ENCODE measurements at places on chromosomes 13 and 19.

DNA sequence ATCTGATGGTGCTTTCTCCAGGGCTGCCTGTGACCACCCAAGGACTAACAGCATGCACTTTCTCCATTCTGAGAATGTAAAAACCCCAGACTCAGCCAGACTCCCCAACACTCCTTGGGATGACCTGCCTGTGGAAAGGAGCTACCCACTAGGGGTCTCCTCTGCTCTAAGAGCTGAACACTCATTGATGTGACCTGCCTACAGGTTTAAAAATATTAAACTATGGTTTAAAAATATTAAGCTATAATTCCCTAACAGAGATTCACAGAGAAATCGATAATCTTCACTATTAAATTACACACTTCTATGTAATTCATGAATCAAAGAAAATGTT lies 696.2 kb upstream of the SLITRK5 start:
- no peak for DNase-seq

GRCh38 chr13:38606699-38607535 lies 80.0 kb upstream of the FREM2 start:
- no peak for DNase-seq

DNA sequence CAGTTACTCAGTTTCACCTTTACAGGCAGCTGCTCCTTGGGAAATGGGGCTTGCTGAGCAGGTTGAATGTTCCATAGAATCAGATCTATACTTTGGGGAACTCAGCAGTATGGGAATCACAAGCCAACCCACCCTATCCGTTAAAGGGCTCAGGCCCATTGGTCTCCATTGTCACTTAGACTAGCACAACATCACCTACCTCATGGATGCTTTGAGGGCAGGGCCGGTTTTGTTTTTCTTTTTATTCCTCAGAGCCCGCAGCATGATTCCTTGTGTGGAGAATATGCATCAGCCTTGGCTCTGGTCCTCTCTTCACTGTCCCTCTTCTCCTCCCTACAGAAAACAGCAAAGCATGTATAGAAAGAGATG lies 48.0 kb downstream of the LRCH1 start:
- DNase-seq = no peak

DNA sequence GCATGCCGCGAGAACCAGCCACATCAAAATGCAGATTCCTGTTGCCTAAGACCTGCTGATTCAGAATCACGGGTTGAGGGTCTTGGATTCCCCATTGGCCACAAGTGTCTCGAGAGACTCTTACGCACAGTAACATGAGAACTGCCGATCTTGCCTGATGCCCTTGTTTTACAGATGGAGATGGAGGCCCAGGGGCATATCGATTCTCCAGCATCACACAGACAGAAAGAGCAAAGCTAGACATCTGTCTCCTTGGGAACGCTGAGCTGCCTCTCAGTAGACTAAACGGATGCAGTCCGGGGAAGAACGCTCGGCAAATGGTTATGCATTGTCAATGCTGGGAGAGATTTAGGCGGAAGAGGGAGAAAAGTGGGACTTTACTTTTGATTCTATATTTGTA lies 5.4 kb downstream of the NLRP12 start:
- DNase-seq = no peak

DNA sequence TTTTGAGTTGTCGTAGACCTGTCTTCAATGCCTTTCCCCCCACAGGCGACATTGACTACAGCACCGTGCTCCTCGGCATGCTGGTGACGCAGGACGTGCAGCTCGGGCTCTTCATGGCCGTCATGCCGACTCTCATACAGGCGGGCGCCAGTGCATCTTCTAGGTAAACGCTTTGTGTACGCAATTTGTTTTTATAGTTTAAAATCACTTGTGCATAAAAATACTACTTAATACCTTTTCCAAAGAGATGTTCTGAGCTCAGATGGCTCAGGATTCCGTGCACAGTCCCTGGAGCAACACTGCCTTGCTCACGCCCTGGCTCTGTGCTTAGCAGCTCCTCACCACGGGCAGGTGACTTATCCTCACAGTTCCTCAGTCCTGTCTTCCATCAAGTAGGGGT lies 30.1 kb upstream of the DCUN1D2 start:
- no peak for DNase-seq

DNA sequence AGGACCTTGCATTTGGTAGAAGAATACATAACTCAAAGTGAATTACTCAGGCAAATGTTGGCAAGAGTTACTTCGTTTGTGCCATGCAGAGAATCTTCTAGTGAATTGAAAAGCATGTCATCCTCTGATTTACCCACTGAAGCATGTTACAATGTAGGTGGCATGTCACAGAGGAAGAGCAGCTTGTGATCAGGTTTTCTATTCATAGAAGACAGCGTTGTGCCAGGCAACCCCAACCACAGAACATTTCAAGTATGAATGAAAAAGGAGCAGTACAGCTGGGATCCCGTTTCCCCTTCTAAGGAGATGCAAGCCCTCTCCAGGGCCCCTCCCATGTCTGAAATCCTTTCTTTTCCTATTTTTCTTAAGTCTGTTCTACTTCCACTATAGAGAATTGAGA lies 6.0 kb upstream of the KATNAL1 start:
- no peak for DNase-seq

DNA sequence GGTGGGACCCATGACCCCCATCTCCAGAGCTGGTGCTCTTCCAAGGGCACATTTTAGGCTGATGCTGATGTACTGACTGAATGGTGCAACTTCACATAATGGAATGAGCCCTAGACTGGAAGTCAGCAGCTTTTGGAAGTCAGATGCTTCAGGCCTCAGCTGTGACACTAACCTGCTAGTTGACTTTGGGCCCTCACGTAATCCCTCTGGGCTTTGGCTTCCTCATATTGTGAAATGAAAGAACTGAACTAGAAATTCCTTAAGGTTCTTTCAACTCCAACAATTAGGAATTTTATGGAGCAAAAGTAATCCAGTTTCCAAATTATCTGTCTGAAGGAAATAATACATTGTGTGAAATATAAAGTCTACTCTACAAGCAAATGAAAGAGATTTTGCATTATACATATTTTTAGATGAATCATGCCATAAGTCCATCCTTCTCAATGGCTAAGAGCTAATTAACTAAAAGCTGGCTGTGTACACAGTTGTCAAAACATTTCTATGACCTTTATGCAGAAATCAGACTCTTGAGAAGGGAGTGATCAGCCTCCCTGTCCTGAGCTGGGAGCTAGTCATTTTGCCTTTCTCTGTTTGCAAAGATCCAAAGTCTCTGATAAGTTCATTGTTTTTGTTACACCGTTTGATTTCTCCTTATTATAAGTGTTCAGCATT lies 204.2 kb downstream of the DCLK1 start:
- no peak for DNase-seq

DNA sequence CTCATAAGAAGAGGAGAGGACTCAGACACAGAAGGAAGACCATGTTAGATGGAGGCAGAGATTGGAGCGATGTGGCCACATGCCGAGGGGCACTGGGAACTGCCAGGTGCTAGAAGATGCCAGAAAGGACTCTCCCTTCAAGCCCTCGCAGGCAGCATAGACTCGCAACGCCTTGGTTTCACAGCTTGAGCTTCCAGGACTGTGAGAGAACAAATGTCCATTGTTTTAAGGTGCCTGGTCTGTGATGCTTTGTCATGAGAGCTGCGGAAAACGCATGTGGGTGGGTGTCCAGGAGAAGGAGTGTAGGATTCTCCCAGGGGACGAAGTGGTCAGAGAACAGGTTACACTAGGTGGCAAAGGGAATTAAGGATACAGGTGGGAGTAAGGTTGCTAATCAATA lies 125.9 kb upstream of the USP29 start:
- DNase-seq = no peak

GRCh38 chr19:54257116-54257480 lies at the start of gene LILRB5:
Gene LILRB5, minus strand, starts transcription at chr19:54257273. Its CDS starts 80 bp downstream, at chr19:54257193.
- DNase-seq = no peak

- no peak for DNase-seq
These were observed 8.9 kb upstream of the WBP4 start for GRCh38 chr13:41052441-41052840.

- no peak for DNase-seq
These were observed 112.5 kb downstream of the SOX1 start for GRCh38 chr13:112179421-112179820.

- DNase-seq = peak; percentile 45
These were observed 1.2 kb downstream of the DAZAP1 start for GRCh38 chr19:1408300-1409203.

Data from hematopoietic multipotent progenitor cell treated with erythropoietin and hydrocortisone succinate and interleukin-3 and kit ligand, for 15 days (in vitro differentiated cells).